ENCODE measurements at places on chromosomes 4 and X. TPM values are rescaled to one million over a fixed set of nuclear protein-coding genes. Genes with fewer than 3 reads are reported as not detected.

- no peak for DNase-seq
Measured at GRCh38 chr4:76199664-76200211, 13.9 kb downstream of the SCARB2 start.

DNA sequence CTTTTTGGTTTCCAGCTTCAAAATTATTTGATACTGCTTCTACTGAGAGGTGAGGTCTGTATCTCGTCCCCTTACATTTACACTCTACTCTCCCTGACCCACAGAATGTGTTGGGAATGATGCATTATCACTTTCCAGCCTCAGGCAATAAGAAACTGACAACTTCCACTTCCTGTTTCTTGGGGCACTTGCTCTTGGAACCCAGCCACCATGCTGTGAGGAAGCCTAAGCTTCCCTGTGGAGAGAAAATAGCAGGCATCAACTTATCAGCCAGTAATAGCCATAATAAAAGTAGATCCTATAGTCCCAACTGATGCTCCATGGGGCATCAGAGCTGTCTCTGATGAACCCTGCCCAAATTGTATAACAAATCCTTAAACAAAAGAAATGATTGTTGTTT lies 32.6 kb downstream of the RELL1 start:
- no peak for DNase-seq

- no peak for DNase-seq
Measured at GRCh38 chrX:12881914-12882313, 15.0 kb downstream of the TLR7 start.

Gene FGF13
- total RNA-seq = not detected

DNA sequence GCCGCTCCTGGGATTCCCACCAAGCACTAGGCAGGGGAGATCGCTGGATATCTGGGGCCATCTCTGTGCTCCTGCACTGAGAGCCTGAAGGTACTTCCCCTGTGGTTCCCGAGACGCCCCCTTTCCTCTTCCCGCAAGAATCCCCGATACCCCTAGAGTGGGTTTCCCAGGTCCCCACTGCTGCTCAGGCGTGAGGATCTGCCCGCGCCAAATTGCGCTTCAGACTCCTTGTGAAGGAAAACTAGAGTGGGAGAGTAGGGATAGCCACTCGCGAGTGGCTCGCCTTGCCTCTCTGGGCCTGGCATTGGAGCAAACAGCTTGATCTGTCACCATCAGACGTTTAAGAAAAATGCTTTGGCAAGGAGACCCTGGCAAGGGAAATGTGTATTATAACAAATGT lies 1.5 kb downstream of the IL1RAPL2 start:
- DNase-seq = peak; percentile 54

Gene PNMA5
- total RNA-seq = not detected

GRCh38 chrX:38318606-38319005 lies 8.7 kb downstream of the RPGR start:
- no peak for DNase-seq

Gene HSPA4L
- total RNA-seq = 4.0 TPM

Gene AKAP14
- total RNA-seq = not detected

Gene SPANXN4
- total RNA-seq = not detected

Gene TCEANC
- 2.5 TPM for total RNA-seq

Gene SSX3
- not detected for total RNA-seq

DNA sequence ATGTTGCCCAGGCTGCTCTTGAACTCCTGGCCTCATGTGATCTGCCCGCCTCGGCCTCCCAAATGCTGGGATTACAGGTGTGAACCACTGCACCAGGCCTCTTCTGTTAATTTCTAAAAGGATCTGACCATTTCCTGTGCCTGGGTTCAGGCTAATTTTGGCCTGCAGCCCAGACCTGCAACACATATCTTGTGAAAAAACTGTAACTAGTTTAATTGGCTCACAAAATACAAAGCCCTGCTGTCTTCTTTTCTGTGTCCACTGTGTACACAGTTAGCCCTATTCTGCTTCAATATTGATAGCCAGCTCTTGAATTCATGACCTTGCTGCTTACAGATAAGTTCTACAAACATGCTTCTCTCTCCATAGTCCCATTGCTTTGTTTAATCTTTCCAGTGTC lies 753.5 kb downstream of the PDHA2 start:
- no peak for DNase-seq

GRCh38 chr4:66331761-66332160 lies 661.5 kb upstream of the EPHA5 start:
- DNase-seq = no peak

GRCh38 chr4:173039617-173040577 lies 128.7 kb upstream of the GALNT7 start:
- no peak for DNase-seq

GRCh38 chr4:3311489-3312171 lies 18.8 kb downstream of the RGS12 start:
- no peak for DNase-seq

- DNase-seq = no peak
Measured at GRCh38 chrX:51148848-51149247, 183.8 kb upstream of the NUDT10 start.

GRCh38 chrX:34849371-34849770 lies 93.2 kb upstream of the FAM47B start:
- DNase-seq = no peak

Gene VGLL1
- not detected for total RNA-seq

Gene CFAP97
- total RNA-seq = 48.5 TPM

- DNase-seq = no peak
Measured at GRCh38 chrX:3550871-3551270, 162.6 kb downstream of the PRKX start.

Gene FGF2
- total RNA-seq = 26.2 TPM

GRCh38 chrX:129665916-129666644 lies 11.3 kb upstream of the APLN start:
- DNase-seq = no peak

GRCh38 chrX:19350941-19351384 lies 7.2 kb downstream of the PDHA1 start:
- no peak for DNase-seq

- DNase-seq = no peak
Measured at GRCh38 chrX:23341452-23341851, 6.8 kb downstream of the PTCHD1 start.

GRCh38 chr4:168630445-168631187 lies 133.8 kb downstream of the PALLD start:
- DNase-seq = no peak

GRCh38 chr4:177057186-177057585 lies 252.5 kb upstream of the NEIL3 start:
- DNase-seq = no peak
